ENCODE measurements at places on chromosomes 12 and 14.

- no peak for DNase-seq
These were observed 72.9 kb upstream of the TSPAN11 start for GRCh38 chr12:30853561-30854133.

- DNase-seq, result no peak
These were observed 638 bp downstream of the PLEKHG3 start for GRCh38 chr14:64704743-64705380.

- no peak for DNase-seq
These were observed 1110.6 kb downstream of the BCL11B start for GRCh38 chr14:98161356-98161755.

DNA sequence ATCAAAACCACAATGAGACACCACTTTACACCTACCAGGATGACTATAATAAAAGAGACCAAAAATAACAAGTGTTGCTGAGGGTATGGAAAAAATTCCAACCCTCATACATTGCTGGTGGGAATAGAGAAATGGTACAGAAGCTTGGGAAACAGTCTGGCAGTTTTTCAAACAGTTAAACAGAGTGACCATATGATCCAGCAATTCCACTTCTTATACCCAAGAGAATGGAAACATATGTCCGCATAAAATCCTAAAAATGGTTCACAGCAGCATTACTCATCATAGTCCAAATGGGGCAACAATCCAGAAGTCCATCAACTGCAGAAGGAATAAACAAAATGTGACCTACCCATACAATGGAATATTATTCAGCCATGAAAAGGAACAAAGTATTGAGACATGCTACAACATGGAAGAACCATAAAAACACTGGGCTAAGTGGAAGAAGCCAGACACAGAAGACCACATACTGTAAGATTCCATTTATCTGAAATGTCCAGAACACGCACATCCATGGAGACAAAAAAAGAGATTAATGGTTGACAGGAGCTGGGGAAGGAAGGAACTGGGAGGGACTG is 44.5 kb downstream of the CHGA start:
- no peak for DNase-seq

DNA sequence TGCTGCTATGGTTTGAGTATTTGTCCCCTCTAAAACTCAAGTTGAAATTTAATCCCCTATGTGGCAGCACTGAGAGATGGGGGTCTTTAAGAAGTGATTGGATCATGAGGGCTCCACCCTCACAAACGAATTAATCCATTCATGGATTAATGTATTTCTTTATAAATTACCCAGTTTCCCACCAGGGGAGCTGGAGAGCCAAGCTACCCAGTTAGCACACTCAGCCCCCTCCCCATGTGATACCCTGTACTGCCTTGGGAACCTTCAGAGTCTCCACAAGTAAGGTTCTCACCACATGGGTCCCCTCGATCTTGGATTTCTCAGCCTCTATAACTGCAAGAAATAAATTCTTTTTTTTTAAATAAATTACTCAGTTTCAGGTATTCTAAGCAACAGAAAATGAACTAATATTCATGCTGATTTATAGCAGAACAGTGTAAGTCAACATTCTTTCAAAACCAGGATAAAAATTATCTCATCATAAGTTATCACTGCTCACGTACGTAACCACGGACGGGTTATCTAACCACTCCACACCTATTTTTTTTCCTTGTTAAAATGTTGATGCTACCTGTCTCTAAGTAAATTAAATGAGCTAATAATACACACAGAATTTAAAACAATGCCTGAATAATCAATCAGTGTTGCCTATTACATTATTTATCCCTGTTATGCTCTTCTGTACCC is 3.6 kb downstream of the NAP1L1 start:
- DNase-seq, result no peak

DNA sequence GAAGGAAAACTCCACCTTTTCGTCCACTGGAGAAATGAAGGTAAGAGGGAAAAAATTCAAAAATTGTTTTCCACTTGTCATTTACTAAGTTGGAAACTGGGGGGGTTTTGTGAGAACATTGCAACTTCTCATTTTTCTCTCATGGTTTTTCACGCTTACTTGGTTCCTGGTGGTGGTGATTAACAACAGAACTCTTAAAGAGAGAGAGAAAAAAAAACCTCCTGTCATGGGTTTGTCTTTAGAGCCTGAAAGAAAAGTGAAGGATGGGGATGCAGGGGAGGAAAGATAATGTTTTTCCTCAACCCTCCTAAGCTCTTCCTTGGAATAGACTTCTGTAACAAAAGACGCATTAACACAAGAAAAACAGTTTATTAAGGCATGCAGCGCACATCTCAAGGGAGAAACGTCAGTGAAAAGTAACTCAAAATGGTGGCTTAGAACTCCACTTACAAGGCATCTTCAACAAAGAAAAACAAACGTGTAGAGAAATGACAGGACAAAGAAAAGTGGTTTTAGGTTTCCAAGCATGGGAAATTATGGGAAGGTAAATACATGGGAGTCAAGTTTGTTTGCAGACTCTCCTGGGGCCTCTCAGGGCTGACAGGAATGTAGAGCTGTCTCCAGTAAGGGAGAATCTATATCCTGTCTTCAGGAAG is 81.9 kb upstream of the ATF7IP start:
- no peak for DNase-seq

DNA sequence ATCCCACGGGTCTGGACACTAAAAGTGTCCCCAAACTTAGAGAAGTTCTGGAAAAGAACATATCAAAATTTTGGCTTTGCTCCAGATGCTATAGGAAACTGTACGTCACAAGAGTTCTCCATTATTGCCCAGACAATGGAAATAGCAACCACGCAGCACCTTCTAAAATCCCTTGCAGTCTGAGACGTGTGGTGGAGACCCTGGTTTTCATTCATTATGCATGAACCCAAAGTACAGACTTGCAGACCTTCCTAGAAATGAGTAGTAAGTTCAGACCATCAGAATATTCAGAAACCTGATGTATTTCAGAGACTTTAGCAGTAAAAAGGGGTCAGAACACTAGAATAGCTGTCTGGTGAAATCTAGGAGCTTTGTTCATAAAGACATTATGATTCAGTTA is 50.0 kb upstream of the BCL2L14 start:
- DNase-seq, result no peak

GRCh38 chr12:120062976-120063579 is 53.5 kb downstream of the RAB35 start:
- DNase-seq, result no peak

DNA sequence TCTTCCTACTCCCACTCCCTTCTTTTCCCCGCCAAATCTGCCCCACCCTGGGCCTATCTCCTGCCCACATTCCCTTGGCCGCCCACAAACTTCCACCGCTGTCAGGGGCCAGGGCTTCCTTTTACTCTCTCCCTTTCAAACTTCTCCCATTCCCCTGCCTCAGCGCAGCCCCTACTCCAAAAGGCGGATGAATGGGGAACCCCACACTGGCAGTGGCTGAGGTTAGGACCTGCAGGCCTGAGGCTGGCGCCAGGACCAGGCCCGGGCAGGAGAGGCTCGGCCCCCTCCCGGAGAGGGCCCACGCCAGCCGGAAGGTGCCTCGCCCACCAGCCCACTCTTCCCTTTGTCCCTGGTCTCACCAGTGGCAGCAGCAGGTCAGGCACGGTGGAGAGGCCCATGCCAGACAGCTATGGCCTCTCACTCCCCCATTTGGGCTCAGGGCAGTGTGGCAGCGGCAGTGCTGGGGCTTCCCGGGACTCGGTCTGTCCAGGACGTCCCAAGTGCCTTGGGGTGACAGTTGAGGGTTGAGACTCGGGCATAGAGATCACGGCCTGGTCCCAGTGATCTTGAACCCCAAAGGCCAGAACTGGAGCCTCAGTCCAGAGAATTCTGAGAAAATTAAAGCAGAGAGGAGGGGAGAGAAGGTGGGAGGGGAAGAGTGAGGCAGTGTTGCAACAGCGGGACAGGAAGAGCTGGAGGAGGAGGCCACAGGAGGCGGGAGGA is at the start of gene TNFRSF1A:
TSS of gene TNFRSF1A (minus strand) at position 660 of the 723 bp plus-strand sequence. CDS start at position 398, 262 bp downstream.
- no peak for DNase-seq

DNA sequence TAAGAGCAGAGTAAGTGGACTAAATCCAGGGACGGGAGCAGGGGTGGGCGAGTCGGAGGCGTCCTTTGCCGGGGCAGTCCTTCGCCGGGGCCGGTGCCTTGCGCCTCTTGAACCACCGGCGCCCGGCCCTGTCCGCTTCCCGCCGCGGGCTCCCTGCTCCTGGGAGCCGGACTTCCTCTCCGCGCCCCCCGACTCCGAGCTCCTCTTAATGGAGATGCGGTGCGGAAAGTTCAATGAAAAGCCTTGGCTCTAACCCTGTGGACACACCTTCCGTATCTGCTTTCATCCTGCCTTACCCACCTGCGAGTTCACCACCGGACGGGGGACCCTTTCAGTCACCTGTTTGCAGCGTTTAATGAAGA is 412 bp downstream of the FGFR1OP2 start:
- no peak for DNase-seq

DNA sequence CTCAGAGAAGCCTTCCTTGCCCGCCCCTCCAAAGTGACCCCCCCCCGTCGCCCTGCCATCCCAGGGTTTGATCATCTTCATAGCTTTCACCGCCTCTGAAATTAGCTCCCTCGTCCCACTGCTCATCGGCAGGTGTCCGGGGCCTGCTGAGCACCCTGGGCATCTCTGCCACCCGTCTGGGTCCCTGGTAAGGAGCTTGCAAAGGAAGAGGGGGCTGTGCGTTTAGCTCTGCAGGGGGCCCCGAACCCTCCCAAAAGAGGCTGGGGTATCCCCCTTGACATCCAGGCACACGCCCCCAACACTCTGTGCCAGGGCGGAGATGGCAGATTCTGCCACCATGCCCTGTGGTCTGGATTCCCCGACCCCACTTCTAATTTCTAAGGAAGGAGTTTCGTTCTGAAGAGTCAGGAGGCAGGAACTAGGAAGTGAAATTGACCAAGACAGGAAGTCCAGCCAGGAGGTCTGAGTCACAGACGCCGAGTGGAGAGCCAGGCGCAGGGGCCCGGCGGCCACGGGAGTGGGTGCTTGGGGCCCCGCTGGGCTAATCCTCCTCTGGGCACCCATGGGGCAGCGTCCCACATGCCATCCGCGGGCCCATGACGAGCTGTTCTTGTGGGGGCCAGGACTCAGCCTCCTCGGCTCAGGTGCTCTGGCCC is 95.7 kb downstream of the RFLNA start:
- no peak for DNase-seq

GRCh38 chr14:98871796-98872195 is 400.2 kb downstream of the BCL11B start:
- DNase-seq, result no peak

DNA sequence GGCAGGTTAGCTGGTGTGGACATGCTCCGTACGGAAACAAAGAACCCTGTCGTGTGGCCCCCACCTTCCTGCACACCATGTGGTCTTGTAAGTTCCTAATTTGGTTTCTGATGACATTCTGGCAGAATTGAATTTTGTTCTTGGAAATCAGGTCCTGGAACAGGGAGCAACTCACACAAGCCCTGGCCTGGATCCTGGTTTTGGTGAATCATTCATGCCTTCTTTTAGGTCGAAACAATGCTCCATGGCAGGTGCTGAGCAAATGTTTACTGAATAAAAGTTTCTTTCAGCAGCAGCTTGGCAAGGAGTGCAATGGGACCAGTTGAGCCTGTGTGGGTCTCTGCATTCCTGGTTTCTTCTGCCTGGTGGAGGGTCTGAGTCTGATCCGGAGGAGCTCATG is 978.4 kb downstream of the BCL11B start:
- no peak for DNase-seq

DNA sequence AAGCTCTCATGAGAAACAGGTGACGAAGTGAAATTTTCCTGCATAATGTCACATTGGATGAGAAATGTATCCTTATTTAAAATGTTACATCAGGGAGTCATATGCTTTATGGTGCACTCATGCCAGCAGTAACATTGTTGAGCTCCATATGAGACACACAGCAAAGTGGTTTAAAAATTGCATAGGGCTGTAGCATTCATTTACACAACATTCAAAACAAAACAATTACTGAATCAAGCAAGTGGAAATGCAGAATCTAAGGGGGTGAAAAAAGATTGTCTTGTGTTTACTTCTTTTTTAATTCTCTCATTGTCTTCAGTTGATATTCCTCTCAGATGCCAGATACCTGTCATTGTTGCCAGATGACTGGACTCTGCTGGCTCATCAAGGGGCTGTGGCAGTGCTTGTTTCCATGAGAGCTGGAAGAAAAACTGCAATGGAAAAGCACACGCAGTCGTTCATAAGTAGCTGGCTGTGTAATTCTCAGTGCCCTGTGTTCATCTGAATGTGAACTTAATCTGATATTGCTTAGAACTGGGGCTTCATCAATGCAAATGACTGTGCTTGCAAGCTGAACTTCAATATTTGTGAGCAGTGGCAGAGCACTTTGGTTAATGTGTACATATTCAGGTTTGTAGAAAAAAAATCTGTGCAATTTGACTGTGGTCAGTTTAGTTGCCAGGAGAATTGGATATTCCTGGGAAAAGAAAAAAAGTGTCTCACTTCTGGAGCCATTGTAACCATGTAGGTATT is 305.6 kb downstream of the RAD51B start:
- no peak for DNase-seq

DNA sequence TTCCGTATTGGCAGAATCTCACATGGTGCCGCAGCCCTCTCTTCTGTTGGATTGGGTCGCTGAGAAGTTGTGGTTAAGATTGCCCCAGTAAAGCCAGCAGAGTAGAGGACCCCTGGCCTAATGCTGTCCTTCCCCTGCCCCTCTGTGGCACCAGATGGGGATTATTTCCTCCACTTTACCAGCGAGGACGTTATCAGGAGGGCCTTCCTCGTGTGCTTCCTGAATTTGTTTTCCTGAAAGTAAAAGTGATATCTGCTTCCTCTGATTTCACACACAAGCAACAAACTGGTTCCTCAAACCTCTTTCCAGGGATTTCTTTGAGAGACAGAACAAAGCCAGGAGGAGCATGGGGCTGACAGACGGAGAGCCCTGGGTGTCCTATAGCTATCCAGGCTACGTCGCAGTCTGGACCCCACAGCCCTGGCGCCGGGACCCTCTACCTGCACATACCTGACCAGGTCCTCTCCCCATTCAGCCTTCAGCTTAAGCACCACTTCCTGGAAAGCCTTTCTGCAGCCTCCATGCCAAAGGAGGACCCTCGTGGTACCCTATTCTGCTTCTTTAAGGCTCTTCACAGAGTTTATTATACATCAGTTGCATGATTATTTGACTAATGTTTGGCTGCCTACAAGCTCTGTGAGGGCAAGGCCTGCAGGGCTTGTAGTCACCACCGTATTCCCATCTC is 314.8 kb upstream of the FKBP4 start:
- DNase-seq, result no peak

Data from NCI-H1694 (cell line).